ENCODE measurements at places on chromosomes 13 and 19.

DNA sequence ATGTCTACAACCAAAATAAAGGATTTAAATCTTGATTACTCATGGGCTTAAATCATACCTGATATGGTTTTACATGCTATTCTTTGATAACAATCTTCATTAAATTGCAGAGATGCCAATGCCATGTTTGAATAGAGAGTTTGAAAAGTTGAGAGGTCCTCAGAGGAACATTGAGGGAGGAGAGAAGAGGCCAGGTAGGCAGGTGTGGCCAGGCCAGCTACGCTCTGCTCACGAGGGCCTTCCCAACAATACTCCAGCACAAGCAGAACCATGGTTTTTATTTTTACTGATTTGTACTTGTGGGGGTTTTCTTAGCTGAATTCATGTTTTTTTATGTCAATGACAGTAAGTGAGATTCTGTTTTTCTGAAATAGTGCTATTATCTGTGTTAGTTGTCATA lies 158.1 kb upstream of the RFC3 start:
- no peaks in the 10 kb centered on the region for H3K27me3 ChIP-seq
- H3K4me1 ChIP-seq = no peaks in the 10 kb centered on the region
- DNase-seq = no peak
- H3K27ac ChIP-seq = no peak overlapping the region

DNA sequence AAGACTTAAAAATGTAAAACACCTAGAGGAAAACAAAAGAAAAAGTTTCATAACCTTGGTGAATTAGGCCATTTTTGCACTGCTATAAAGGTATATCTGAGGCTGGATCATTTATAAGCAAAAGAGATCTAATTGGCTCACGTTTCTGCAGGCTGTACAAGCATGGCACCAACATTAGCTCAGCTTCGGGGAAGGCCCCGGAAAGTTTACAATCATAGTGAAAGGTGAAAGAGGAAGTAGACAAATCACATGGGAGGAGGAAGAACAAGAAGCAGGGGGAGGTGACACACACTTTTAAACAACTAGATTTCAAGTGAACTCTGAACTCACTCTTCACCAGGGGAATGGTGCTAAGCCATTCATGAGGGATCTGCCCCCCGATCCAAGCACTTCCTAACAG lies 1358.5 kb upstream of the PCDH9 start:
- H3K27me3 ChIP-seq = no peaks in the 10 kb centered on the region
- no peak overlapping the region for H3K4me3 ChIP-seq
- H3K4me1 ChIP-seq = no peaks in the 10 kb centered on the region
- H3K27ac ChIP-seq = no peak overlapping the region

- no peak overlapping the region for H3K27ac ChIP-seq
- H3K4me1 ChIP-seq = peaks cover 18% of the 10 kb centered on the region
- H3K4me3 ChIP-seq = no peak overlapping the region
- no peaks in the 10 kb centered on the region for H3K36me3 ChIP-seq
- no peak for DNase-seq
- H3K27me3 ChIP-seq = no peaks in the 10 kb centered on the region
These were observed 12.6 kb downstream of the ATP11A start for GRCh38 chr13:112702341-112702985.

DNA sequence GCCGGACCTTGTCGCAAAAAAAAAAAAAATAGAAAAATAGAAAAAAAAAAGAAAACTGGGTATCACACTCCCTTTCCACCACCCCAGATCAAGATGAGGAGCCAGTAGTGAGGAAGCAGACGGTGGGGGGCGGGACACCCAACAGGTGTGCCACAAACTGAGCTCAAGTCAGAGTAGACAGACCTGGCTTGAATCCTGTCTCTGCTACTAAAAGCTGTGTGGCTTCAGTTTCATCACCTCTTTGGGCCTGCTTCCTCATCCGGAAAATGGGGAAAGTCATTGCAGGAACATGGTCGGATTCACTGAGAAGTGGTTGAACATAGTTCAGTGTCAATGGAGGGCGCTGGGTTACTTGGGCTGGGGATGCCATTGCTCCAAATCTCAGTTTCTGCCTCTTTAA lies 2.9 kb downstream of the HIF3A start:
- H3K27me3 ChIP-seq = no peaks in the 10 kb centered on the region
- no peaks in the 10 kb centered on the region for H3K36me3 ChIP-seq
- no peak overlapping the region for H3K4me3 ChIP-seq
- H3K4me1 ChIP-seq = peaks cover 10% of the 10 kb centered on the region
- no peak overlapping the region for H3K27ac ChIP-seq

DNA sequence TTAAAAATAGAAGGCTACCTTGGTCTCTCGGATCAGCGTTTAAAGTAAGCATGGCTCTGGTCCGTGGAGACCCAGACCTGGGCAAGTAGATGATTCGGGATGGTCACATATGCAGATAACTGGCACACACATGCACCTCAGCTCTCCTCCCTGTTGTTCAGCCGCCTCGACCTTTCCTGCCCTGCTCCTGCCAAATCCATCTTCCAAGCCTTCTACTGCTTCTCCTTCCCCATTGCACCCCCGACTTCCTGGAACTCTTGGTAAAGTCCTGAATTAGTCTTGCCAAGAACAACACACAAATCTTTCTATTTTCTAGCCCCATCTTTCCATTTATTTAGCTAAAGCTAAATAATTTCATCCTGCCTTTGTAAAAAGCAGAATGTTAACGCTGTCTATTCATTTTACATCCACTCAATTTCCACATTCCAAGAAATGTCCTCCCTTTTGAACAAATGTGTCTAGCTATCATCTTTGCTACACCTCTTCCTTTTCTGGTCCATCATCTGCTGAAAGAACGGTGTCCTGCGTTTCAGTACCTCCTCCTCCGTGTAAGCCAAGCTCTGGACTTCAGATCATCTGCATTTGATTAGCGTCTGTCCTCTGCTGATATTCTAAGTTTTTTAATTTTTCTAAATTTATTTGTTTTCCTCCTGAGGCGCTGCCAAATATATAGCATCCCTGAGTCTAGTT lies 92.5 kb downstream of the ZIC5 start:
- H3K27me3 ChIP-seq = no peaks in the 10 kb centered on the region
- no peak overlapping the region for H3K27ac ChIP-seq
- H3K4me3 ChIP-seq = no peak overlapping the region
- H3K4me1 ChIP-seq = no peaks in the 10 kb centered on the region
- H3K36me3 ChIP-seq = no peaks in the 10 kb centered on the region

- H3K4me3 ChIP-seq = no peak overlapping the region
- H3K27me3 ChIP-seq = no peaks in the 10 kb centered on the region
- DNase-seq = no peak
These were observed 73.9 kb upstream of the OXGR1 start for GRCh38 chr13:97068151-97068550.

- DNase-seq = no peak
- H3K27ac ChIP-seq = no peak overlapping the region
- H3K36me3 ChIP-seq = no peaks in the 10 kb centered on the region
These were observed 147.8 kb upstream of the PCDH9 start for GRCh38 chr13:67377919-67378318.

GRCh38 chr13:50340146-50340545 lies 324.9 kb downstream of the KCNRG start:
- H3K27ac ChIP-seq = no peak overlapping the region
- H3K36me3 ChIP-seq = no peaks in the 10 kb centered on the region
- H3K4me3 ChIP-seq = no peak overlapping the region
- no peaks in the 10 kb centered on the region for H3K27me3 ChIP-seq

GRCh38 chr19:40555978-40556689 lies 20.5 kb upstream of the SHKBP1 start:
- no peak overlapping the region for H3K4me3 ChIP-seq
- H3K27ac ChIP-seq = no peak overlapping the region
- no peaks in the 10 kb centered on the region for H3K36me3 ChIP-seq
- H3K27me3 ChIP-seq = peaks cover 18% of the 10 kb centered on the region

DNA sequence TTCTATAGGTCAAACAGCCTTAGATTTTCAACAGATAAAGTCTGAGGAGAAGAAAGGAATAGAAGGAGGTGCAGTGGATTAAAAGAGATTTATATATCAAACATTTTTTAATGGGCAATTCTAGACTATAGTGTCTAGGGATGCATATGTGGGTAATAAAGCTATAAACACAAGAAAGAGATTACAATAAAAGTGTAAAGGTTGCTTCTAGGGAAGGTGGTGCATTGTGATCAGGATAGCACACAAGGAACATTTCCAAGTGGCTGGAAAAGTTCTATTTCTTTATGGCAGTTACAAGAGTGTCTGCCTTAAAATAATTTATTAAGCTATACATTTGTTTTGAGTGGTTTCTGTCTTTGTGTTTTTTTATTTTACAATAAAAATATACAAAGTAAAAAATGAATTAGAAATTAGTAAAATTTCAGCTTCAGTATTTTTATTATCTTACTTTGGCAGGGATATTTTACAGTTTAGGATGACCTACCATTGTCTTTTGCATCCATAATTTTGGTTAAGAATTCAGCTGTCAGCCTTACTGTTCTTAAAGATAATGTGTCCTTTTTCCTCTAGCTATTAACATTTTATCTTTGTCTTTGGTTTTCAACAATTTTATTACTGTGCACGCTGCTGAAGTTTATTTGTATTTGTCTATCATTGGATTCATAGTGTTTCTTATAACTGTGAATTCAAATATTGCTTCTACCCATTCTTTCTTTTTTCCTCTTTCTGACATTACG lies 221.8 kb downstream of the LACC1 start:
- no peaks in the 10 kb centered on the region for H3K27me3 ChIP-seq
- H3K27ac ChIP-seq = no peak overlapping the region
- DNase-seq = no peak
- H3K4me1 ChIP-seq = no peaks in the 10 kb centered on the region
- H3K36me3 ChIP-seq = no peaks in the 10 kb centered on the region

GRCh38 chr13:28532388-28533124 lies 37.6 kb upstream of the FLT1 start:
- peak; percentile 35 for DNase-seq
- H3K27me3 ChIP-seq = peaks cover 32% of the 10 kb centered on the region
- H3K4me3 ChIP-seq = peak overlapping the region; percentile 71
- no peak overlapping the region for H3K27ac ChIP-seq
- H3K36me3 ChIP-seq = no peaks in the 10 kb centered on the region
- H3K4me1 ChIP-seq = no peaks in the 10 kb centered on the region

- H3K36me3 ChIP-seq = no peaks in the 10 kb centered on the region
- H3K4me1 ChIP-seq = no peaks in the 10 kb centered on the region
- DNase-seq = no peak
- H3K4me3 ChIP-seq = no peak overlapping the region
- H3K27me3 ChIP-seq = no peaks in the 10 kb centered on the region
- no peak overlapping the region for H3K27ac ChIP-seq
These were observed 47.5 kb upstream of the MED4 start for GRCh38 chr13:48142436-48142835.

DNA sequence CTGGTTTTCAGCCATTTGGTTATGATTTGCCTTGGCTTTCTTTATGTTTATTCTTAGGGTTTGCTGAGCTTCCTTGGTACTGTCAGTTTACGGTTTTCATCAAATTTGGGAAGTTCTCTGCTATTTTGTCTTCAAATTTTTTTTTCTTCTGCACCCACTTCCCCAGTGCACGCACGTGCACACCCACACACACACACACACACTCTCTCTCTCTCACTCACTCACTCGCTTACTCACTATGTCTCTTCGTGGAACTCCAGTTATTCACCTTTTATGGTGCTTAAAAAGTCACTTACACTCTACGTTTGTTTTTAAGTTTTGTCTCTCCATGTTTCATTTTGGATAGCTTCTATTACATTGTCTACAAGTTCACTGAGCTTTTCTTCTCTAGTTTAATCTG lies 7.1 kb downstream of the AKAP11 start:
- no peak overlapping the region for H3K4me3 ChIP-seq
- no peaks in the 10 kb centered on the region for H3K27me3 ChIP-seq
- no peak overlapping the region for H3K27ac ChIP-seq
- no peak for DNase-seq
- no peaks in the 10 kb centered on the region for H3K36me3 ChIP-seq

- H3K27me3 ChIP-seq = no peaks in the 10 kb centered on the region
- no peaks in the 10 kb centered on the region for H3K36me3 ChIP-seq
- no peaks in the 10 kb centered on the region for H3K4me1 ChIP-seq
- H3K4me3 ChIP-seq = no peak overlapping the region
- DNase-seq = no peak
These were observed 251.4 kb downstream of the ITGBL1 start for GRCh38 chr13:101703838-101704237.

- no peaks in the 10 kb centered on the region for H3K36me3 ChIP-seq
- no peak overlapping the region for H3K27ac ChIP-seq
- DNase-seq = peak; percentile 74
- H3K27me3 ChIP-seq = no peaks in the 10 kb centered on the region
- no peaks in the 10 kb centered on the region for H3K4me1 ChIP-seq
- no peak overlapping the region for H3K4me3 ChIP-seq
These were observed 130.3 kb upstream of the LSM14A start for GRCh38 chr19:34041925-34042521.

DNA sequence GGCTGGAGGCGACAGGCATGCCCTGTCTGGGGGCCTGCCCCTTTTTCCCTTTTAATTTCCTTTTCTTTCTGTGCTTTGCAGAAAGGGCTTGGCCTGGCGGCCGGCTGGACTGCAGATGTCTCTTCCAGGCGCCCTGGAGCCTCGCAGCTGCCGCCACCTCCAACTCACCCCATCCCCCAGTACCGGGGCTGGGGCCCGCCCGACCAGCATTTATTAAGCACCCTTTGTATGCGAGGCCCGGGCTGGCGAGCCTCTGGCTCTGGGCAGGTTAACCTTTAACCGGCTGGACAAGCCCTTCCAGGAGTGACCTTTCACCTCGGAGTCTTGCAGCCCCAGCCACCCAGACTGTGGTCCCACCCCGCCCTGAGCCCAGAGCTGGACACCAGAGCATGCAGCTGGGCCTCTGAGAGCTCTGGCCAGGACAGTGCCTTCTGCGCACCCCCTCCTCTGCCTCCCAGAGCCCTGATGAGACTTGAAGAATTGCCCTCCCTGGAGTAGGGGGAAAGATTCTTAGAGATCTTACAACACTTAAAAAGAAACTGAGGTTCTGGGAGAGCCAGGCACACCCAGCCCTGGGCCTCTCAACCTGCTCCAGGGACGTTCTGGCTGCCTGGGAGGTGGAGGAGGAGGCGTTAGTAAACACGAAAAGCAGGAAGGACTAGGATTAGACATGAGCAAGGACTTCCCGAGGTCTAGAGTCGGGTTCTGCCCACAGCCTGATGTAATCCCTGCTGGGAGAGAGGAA lies 1.1 kb upstream of the NR2F6 start:
- H3K27me3 ChIP-seq = no peaks in the 10 kb centered on the region
- no peaks in the 10 kb centered on the region for H3K36me3 ChIP-seq
- peaks cover 38% of the 10 kb centered on the region for H3K4me1 ChIP-seq
- no peak overlapping the region for H3K4me3 ChIP-seq
- DNase-seq = peak; percentile 48

DNA sequence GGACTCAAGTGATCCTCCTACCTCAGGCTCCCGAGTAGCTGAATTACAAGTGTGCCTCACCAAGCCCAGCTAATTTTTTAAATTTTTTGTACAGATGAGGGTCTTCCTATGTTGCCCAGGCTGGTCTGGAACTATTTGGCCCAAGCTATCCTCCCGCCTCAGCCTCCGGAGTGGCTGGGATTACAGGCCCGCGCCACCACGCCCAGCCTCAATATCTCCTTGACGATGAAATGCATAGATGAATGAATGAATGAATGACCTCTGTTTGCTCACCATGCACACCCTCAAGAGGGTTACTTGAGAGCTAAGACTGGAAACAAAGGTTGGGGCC lies 14.9 kb upstream of the AP1M2 start:
- peaks cover 25% of the 10 kb centered on the region for H3K4me1 ChIP-seq
- no peak overlapping the region for H3K4me3 ChIP-seq
- H3K36me3 ChIP-seq = no peaks in the 10 kb centered on the region
- DNase-seq = no peak

- no peak overlapping the region for H3K27ac ChIP-seq
- no peaks in the 10 kb centered on the region for H3K36me3 ChIP-seq
- peaks cover 5% of the 10 kb centered on the region for H3K4me1 ChIP-seq
These were observed 204.1 kb upstream of the ZNF536 start for GRCh38 chr19:30167976-30168635.

Data from trophoblast cell (in vitro differentiated cells and primary cell).